ENCODE measurements at places on chromosomes 12 and 14. TPM values are rescaled to one million over a fixed set of nuclear protein-coding genes. Genes with fewer than 3 reads are reported as not detected.

GRCh38 chr12:62794218-62794583, 140.7 kb downstream of the PPM1H start:
- no peaks in the 10 kb centered on the region for H3K4me1 ChIP-seq
- H3K27ac ChIP-seq: no peak overlapping the region
- no peak overlapping the region for H3K4me3 ChIP-seq

VASH1 gene
- polyA plus RNA-seq: not detected

DNA sequence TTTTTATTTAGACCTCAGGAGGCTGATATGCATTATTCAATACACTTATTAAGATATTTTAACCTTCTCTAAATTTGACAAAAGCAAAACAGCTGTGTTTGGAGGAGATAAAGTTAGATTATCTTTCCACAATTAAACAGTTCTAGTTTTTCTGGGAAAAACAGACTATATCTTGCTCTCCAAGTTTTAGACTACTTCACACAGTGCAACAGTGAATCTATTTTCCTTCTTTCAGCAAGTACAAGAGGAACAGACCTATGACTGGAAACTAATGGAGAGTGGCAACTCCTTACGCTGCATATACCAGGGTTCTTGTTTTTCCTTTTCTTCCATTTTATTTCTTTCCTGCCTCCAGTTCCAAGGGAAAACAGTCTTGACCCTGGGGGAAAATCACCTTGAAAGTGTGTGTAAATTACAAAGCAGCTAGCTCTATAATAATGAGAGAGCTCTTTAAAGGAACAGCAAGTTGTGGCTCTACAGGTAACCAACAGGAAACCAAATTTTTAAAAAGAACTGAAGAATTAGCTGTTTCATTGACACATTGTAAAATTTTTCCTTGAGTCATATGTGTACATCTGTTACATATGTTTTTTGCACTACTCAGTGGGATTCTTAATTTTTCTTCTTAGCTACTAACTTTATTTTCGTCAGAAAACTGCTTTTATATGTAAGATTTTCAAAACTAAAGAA, 27.4 kb downstream of the DNM1L start:
- no peak overlapping the region for H3K4me3 ChIP-seq
- peaks cover 20% of the 10 kb centered on the region for H3K4me1 ChIP-seq
- DNase-seq: no peak
- H3K27me3 ChIP-seq: no peaks in the 10 kb centered on the region
- H3K27ac ChIP-seq: no peak overlapping the region
- peaks cover under 1% of the 10 kb centered on the region for H3K36me3 ChIP-seq

DNA sequence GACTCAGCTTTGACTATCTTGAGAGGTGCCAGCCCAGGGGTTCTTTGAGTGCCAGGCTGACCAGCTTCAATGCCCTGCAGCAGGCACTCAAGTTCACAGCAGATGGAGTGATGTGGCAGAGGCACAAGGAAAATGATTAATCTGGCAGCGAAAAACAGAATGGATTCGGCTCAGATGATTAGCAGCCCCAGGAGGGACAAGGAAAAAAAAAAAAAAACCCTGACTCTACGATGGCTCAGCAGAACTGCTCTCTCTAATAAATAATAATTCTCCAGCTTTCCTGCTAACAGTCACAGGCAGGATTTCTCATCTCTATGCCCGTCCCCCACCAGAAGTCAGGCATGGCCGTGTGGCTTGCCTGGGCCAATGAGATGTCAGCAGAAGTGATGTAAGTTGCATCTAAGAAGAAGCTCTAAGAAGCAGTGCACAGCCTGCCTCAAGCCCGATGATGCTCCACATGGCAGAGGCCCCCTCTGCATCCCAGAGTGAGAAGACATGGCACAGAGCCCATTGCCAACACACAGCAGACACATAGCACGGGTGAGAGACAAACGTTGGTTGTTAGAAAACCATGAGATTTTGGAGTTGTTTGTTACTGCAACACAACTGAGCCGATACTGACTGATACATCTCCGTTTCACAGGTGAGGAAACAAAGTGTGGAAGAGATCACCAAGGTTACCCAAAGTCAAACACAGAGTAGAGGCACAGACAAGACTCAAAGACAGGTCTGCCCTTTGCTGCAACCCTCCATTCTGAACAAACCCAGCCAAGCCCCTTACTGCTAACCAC, 111.0 kb downstream of the SCARB1 start:
- no peaks in the 10 kb centered on the region for H3K36me3 ChIP-seq
- H3K4me1 ChIP-seq: peaks cover 35% of the 10 kb centered on the region
- no peak overlapping the region for H3K4me3 ChIP-seq
- no peak for DNase-seq

AHNAK2 gene
- not detected for polyA plus RNA-seq

KIAA0586 gene
- 5.4 TPM for polyA plus RNA-seq

DNA sequence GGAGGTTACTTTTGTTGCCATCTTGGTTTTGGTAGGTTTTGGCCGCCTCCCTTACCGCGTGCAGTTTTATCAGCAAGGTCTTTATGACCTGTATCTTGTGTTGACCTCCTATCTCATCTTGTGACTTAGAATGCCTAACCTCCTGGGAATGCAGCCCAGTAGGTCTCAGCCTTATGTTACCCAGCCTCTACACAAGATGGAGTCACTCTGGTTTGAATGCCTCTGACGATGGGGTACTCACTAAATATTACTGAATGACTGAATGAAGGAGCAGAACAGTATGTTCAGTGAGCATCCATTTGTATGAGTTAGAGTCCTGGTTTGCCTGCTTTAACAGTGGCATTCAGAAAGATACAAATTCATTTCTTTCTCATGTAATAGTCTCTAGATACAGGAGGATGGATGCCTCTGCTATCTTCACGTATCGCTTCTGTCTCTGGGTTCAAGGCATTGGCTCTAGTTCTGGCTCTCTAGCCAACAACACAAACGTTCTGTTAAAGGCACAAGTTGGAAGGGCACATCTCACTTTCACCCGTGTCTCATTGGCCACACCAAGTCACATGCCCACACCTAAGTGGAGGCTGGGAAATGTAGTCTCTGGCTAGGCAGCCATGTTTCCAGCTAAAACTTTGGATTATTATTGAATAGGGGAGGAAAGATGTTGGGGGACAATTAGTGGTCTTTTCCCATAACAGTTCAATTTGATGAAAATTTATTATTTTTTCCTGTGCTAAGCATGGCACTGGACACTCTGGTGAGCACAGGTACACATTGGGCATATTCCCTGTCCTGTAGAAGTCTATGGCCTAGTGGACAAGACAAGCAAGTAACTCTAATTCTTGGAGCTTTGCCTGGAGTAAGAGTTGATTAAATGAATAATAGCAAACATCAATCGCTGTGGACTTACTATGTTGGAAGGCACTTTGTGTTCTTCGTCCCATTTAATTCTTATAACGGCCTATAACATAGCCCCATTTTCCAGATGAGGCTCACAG, 75.2 kb upstream of the RPH3A start:
- no peak overlapping the region for H3K27ac ChIP-seq
- no peaks in the 10 kb centered on the region for H3K36me3 ChIP-seq
- DNase-seq: no peak
- peaks cover 2% of the 10 kb centered on the region for H3K27me3 ChIP-seq
- no peaks in the 10 kb centered on the region for H3K4me1 ChIP-seq

Data from immature natural killer cell (primary cell).